ENCODE measurements at places on chromosomes 6 and 20.

- no peak for DNase-seq
These were observed 51.9 kb downstream of the BTBD9 start for GRCh38 chr6:38587766-38588362.

- DNase-seq = no peak
These were observed 36.7 kb upstream of the RIPOR2 start for GRCh38 chr6:24972311-24972958.

GRCh38 chr20:58808271-58809046 lies 42.2 kb downstream of the GNAS-AS1 start:
- no peak for DNase-seq

DNA sequence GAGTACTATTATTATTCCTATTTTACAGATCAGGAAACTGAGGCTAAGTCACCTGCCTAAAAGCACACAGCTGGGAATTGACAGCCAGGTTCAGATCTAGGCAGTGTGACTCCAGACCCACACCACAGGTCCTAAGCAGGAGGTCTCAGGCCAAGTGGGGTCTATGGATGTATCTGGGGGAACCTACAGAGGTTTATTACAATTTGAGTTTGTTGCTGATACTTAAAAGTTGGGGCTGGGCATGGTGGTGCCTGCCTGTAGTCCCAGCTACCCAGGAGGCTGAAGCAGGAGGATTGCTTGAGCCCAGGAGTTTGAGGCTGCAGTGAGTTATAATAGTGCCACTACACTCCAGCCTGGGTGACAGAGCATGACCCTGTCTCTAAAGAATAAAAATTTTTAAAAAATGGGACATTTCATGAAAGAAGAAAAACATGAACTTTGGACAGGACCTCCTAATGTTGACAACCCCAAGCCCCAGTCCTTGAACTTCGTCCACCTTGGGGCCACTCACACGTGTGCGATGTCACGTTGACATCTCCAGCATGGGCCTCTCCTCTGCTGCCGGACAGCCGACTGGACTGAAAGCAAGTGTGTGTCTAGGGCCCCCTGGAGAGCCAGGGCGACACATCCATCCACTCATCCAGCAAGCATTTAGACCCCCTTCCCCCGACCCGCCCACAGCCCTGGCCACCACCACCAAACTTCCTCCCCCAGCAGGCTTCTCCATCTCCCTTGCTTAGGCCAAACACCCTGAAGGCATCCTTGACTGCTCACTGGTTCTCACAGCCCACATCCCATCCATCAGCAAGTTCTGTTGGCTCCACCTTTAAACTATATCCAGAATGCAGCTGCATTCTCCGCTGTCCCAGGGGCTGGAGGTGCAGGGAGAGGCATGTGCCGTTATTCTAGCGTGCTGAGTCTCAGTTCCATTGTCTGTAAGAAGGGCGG lies 40.0 kb downstream of the NOL4L start:
- DNase-seq = no peak

DNA sequence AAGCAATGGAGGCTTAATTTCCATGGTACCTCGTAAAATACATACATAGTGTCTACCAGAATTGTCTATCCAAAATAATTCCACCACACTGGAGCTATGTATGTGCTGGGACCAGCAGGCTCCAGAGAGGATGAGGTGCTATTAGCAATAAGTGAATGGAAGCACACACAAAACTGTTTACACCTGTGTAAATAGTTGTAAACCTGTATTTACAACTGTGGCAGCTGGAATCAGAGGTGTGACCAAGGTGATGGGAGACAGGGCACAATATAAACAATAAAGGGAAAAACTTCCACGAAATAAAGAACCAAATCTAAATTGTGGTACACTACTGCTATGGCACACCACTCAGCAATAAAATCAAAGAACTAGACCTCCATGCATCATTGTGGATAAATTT lies 14.4 kb downstream of the RARS2 start:
- no peak for DNase-seq

GRCh38 chr6:22421198-22421597 lies 124.4 kb upstream of the PRL start:
- DNase-seq = no peak

DNA sequence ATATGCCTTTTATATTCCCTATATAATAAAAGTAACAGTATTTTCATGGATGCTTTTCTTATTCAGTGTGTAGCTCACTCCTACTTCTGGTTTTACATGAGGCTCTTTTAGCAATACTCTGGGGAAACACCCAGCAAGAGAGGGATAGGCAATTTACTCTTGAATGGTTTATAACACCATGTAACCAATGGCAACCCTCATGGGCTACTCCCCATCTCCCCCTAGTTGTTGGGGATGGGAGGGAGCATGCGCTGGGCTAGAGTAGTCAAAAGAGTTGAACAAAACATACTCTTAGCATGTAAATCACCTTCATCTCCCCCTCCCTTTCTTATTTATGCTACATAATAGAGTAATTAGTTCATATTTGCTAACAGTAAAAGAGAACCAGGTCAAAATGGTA lies 140.1 kb upstream of the LRFN2 start:
- no peak for DNase-seq

GRCh38 chr20:47019121-47019824 lies 124.6 kb downstream of the EYA2 start:
- DNase-seq = no peak

DNA sequence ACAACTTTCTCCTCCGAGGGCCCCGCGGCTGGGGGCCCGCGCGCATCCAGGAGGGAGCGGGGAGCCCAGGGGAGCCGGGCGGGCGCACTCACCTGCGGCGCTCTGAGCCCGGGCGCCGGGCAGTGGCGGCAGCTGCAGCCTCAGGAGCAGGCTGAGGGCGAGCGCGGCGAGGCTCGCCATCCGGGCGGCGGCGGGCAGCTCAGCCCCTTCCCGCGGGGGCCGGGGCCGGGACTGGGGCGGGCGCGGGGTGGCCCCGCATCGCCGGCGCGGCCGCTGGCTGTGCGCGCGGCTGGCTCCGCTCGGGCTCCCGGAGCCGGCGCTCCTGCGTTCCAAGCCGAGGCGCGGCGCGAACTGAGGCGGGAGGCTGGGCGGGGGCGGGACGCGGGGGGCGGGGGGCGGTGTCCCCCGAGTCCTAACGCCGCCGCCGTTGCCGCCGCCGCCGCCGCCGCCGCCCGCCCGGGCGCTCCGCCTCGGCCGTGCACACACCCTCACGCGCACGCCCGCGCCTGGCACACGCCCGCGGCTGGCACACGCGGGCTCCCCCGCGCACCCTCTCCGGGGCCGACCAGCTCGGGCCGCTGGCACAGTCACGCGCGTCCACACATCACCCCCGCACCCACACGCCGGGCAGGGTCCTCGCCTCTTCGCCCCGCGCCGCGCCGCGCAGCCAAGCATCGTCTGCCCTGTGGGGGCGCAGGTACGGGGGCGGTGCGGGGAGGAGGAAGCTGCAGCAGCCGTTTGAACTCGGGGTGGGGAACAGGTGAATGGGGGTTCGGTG lies at the start of gene PTPRT:
Gene PTPRT (minus strand): TSS at position 353 of the 778 bp plus-strand sequence. CDS start 173 bp downstream, at position 180.
- no peak for DNase-seq

GRCh38 chr6:150100745-150101144 lies 31.8 kb upstream of the ULBP3 start:
- DNase-seq = no peak

- no peak for DNase-seq
These were observed 9.0 kb upstream of the DDX27 start for GRCh38 chr20:49210101-49210756.

GRCh38 chr6:31877651-31878161 lies 1.1 kb downstream of the SLC44A4 start:
- no peak for DNase-seq

- DNase-seq = no peak
These were observed 164.8 kb downstream of the BACH2 start for GRCh38 chr6:90131614-90132423.

DNA sequence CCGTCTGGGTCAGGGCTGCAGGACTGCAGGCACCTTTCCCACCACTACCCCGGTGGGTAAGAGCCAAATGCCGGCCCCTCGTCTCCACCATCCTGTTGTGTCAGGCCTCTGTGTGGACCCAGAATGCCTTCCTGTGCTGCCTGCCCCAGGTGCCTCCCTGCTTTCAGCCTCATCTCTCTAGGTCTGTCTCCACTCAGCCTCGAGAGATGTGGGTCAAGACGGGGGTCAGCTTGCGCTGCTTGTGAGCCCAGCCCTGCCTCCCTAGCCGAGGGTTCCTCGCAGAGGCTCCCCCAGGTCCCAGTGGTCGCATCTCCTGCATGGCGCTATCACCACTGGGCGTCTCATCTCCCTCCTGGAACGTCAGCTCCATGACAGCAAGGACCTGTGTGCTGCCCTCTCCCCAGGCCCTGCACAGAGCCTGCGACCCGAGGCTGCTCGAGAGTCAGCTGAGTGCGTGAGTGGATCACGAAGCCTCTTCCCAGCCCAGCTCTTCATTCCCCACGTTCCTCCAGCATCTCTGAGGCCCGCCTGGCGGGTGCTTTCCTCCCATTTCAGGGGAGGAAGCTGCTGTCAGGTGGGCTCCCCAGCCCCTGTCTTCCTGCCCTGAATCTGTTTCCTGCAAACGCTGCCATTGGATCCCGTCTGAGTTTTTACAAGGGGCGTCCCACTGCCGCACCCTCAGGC lies 38.7 kb upstream of the ZBP1 start:
- no peak for DNase-seq

GRCh38 chr6:87700397-87701343 lies 1.4 kb downstream of the AKIRIN2 start:
- peak; percentile 70 for DNase-seq

GRCh38 chr6:84422380-84422968 lies 195.0 kb upstream of the CEP162 start:
- peak; percentile 33 for DNase-seq

DNA sequence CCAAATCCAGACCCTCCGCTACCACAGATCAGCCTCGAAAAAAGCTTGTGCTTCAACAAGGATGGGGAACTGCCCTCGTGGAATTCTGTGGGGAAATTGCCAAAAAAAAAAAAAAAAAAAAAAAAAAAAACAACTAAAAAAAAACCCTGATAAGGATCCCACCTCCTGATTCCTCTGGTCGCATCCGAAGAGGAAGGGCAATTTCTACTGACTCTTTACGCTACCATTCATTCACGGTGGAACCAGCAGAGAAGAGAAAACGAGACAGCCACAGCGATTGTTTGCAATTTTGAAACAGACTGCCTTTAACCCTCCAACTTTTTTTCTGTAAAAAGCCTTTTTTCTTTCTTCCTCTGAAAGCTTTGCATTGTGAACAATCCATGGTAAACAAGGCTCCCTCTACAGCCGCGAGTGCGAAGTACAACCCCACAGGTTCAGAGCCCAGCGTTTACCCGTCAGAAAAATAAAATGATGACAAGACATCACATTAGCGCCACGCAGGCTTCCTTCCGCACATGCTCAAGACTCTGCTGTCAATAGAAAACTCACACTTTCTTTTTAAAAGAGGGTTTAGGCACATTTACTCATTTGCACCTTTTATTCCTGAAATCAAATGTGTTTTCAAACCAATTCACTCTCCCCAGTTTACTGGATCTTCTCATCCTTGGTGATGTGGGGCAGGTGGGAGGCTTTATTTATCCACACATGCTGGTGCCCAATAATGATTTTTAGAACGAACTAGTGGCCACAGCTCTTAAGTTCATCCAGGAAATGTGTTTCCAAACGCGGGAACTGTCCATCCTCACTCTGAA lies 100.0 kb downstream of the NOL4L start:
- peak; percentile 80 for DNase-seq

- no peak for DNase-seq
These were observed 138.6 kb downstream of the DLL1 start for GRCh38 chr6:170152124-170152926.

DNA sequence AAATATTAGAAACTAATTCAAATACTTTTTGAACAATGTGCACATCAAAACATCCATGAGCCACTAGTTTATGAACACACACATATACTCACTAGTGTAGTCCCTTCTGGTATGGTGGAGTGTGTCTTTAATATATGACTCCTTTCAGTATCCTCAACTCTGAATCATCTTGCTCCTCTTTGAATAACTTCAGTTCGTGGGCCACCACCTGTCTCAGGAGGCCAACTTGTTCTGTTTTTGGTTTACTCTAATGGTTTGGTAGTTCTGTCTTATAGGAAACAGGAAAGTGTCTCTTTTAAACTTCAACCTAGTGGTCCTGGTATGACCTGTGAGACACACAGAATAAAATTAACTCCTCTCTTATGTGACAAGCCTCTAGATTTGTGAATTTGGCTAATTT lies 55.6 kb downstream of the ZNF292 start:
- DNase-seq = no peak

DNA sequence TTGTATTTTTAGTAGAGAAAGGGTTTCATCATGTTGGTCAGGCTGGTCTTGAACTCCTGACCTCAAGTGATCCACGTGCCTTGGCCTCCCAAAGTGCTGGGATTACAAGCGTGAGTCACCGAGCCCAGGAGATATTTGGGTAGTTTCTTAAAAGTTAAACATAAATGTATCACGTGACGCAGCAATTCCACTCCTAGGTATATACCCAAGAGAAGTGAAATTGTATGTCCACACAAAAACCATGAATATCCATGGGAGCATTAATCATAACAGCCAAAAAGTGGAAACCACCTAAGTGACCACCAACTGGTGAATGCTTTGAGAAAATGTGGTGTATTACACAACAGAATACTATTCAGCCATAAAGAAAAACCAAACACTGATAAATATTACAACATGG lies 164.8 kb downstream of the MRPL14 start:
- no peak for DNase-seq

GRCh38 chr6:31729979-31730630 lies 1.0 kb upstream of the DDAH2 start:
- peak; percentile 92 for DNase-seq

DNA sequence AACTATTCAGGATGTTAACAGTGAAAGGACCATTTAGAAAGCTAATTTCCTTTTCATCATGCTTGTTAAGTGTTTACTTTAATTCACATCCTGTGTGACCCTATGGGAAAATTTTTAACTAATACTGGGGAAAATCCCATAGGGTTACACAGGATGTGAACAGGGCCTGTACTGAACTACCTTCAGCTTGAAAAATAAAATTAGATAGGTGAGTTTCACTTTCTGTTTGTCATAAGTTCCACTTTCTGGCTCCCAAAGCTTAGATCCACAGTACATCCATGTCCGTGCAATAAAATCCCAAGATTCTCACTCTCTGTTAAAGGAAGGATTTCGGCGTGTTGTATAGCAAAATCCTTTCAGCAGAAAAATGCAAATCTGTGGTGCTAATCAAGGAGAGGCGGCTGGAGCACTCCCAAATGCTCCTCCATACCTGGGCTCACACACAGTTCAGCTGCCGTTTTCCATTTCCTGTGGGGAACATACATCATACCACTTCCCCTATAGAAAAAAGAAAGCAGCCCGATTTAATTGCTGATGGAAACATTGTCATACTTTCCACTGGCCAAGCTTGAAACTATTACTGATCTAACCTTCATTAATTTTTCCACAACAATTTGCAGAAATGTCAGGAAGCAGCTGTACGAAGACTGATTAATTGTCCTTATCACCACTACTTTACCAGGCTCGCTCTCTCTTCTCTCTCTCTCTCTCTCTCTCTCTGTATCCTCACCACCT lies 125.2 kb downstream of the HIVEP2 start:
- no peak for DNase-seq

DNA sequence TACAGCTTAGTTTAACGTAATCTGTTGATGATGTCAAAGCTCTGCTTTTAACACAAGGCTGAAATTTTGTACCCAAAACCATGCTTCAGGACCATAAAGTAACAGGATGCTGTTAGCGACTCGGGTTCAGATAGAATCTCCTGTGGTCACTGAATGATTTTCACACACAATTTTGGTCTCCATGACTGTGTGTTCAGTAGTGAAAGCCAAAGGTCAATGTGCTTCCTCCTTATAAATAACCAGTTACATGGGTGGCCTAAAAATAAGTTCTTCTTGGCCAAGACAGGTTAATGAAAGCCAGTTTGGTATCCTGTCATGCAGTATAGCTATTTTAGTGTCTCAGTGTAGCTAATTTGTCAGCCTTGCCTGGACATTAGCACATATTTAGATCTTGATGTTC lies 19.1 kb upstream of the LOC128125822 start:
- DNase-seq = no peak

Measured in HAP-1 (cell line).